CMK (cell line): ENCODE measurements at places on chromosomes 12 and 14.

GRCh38 chr14:22886500-22887259 lies 3.7 kb downstream of the REM2 start:
- no peak for DNase-seq

GRCh38 chr14:102746634-102747438 lies 30.4 kb upstream of the TRAF3 start:
- DNase-seq = no peak

DNA sequence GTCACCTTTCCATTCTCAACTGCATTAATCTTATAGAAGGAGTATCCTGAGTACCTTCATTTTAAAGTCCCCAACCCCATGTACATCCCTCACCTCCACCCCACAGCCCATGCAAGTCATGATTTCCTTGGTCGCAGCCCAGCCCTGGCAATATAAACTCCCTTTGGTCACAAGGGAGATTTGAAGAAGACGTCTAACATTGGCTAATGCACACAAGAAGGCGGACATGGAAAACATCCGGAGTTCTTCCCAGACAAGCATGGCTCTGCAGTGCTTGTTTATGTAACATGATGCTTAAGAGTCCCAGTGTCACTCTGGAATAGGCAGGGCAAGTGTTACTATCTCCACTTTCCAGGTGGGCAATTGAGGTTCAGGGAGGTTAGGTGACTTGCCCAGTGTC lies 277.6 kb downstream of the DPF3 start:
- DNase-seq = no peak

- DNase-seq = no peak
These were observed 81.5 kb downstream of the BHLHE41 start for GRCh38 chr12:26043135-26044006.

GRCh38 chr12:70535896-70536374 lies 101.3 kb downstream of the PTPRB start:
- no peak for DNase-seq

DNA sequence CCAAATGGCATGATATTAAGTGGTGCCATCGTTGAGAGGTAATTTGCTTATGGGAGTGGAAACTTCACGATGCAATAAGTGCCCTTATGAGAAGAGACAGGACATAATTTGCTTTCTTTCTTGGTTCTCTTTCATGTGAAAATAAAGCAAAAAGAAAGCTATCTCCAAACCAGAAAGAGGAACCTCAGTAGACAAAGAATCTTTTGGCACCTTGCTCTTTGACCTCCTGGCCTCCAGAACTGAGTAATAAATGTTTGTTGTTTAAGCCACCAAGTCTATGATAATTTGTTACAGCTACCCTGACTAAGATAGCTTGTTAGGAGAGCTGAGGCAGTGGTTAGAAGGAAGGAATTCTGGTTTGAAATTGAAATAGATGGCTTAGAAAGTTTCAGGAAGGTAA lies 39.6 kb downstream of the CCER1 start:
- no peak for DNase-seq

DNA sequence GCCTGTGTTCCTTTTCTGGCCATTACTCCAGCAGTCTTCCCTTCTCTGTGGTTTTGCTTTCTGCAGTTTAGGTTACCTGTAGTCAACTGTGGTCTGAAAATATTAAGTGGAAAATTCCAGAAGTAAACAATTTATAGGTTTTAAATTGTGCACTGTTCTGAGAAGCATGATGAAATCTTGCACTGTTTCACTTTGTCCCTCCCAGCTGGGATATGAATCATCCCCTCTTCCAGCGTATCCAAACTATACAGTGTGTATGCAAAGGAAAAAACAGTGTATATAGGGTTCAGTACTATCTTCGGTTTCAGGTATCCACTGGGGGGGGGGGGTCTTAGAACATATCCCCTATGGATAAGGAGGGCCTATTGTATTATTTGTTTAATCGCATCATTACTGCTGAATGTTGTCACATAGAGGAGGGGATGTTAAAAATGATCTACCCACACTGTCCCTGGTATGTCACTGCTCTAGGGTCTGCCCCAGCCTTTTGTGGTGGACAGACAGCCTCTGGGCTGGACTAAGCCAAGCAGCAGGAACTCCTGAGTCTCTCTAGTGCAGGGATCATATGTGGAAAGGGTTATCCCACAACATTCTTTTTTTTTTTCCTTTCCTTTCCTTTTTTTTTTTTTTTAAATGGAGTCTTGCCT lies 109.1 kb upstream of the MAX start:
- no peak for DNase-seq

DNA sequence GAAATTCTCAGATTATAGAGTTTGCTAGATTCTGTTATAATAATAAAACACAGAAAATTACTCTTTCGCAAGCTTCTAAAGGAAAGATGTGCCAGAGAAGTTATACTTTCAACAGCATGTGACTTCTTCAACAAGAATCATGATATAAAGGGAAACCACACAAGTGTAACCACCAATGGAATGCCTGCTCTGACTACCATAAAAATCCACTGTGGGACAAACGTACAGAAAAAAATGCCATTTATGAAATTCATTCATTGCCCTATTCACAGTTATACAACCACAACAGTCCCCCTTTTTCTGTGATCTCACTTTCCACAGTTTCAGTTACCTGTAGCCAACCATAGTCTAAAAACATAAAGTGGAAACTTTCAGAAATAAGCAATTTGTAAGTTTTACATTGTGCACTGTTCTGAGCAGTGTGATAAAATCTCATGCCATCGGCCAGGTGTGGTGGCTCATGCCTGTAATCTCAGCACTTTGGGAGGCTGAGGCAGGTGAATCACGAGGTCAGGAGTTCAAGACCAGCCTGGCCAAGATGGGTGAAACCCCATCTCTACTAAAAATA lies 3.2 kb downstream of the CATSPERB start:
- no peak for DNase-seq

- DNase-seq = no peak
These were observed 22.0 kb upstream of the BCL2L14 start for GRCh38 chr12:12048714-12049113.

DNA sequence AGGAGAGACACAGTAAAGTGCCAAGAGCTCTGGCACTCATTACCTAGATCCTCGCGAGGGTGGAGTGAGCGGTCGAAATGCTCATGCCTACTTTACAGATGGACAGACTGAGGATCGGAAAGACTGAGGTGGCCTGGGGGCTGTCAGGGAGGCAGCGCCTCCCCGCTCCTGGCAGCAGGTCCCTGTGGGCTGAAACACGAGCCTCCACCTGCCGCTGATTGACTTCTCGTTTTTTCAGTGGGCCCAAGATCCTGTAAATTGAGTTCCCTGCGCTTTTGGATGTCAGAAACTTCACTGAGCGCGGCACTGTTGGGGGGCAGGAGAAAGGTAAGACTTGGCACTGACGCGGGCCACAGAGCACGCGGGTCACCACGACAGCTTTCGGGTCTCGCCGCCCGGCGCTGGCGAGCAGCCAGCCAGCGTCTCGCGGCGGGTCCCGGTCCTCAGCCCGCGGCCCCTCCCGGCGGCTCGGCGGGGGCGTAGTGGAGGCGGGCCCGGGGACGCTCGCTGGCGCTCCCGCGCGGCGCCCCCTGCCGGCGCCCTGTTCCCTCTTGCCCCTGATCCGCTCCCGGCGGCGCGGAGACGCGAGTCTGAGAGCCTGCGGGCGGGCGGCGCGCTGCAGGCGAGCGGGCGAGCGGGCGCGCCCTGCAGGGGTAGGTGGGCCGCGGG lies 552 bp upstream of the SCN8A start:
- peak; percentile 49 for DNase-seq

- DNase-seq = no peak
These were observed 201.2 kb downstream of the FLRT2 start for GRCh38 chr14:85731186-85731585.

GRCh38 chr12:1046727-1047126 lies 55.7 kb downstream of the ERC1 start:
- DNase-seq = no peak

DNA sequence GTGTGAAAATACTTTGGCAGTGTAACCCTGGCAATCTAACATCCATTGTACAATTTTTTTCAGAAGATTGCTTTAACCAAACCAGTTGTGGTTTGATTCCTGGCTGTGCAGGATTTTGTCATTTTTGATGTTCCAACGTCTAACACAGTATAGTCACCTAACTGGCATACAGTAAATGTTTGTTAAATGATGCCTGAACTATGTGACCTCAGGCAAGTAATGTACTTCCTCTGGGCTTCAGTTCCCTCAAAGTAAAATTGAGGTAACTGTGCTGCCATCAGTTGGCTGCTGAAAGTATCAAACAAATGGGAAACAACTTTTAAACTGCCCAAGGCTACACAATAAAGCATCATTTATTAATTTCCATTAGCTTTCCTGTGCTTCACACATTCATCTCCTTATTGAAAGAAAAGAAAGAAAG lies 4.3 kb downstream of the TM7SF3 start:
- DNase-seq = no peak

DNA sequence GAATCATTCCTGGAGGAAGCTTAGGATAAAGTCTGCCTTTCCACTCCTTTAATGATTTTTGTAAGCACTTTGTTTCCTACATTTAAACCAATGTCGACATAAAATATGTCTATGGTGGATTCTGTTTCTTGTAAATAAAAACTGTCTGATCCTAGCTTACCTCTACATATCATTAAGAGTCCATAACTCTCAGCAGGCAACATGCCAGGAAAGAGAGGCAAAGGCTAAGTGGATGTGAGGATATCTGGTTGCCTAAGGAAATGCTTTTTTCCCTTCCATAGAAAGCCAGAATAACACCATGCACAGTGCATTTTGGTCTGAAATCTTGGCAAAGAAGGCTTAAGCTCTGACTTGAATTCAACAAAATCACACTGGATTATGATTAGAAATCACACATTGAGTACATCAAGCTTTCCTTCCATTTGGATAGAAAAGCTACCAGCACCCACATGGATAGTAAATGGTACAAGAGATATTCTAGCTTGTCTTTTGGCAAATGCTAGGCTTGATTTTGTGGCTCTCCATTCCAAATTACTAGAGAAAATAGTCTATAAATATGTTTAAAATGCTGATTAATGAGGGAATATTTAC lies 57.0 kb upstream of the CNTN1 start:
- DNase-seq = no peak

DNA sequence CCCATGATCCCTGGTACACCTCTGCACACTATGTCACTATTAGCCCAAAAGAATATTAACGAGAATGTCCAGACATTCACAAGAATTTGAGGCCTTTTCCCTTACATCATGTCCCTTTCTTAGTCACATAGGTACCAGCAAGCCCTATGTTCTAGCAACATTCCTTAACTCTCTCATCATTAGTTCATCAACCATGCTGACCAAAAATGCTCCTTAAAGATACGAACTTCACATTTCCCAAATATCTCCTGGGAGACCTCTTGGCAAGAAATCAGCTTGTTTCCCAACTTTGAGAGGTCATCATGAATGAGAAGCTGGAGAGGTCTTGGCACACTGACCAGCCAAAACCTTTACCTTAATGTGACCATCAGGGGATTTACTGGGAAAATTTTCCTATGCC lies 4.6 kb downstream of the SALL2 start:
- no peak for DNase-seq

- no peak for DNase-seq
These were observed 807.8 kb upstream of the TMEM132C start for GRCh38 chr12:127459166-127459565.

- DNase-seq = no peak
These were observed 256.4 kb downstream of the SSPN start for GRCh38 chr12:26451763-26452162.

GRCh38 chr12:128571906-128572810 lies 251.6 kb downstream of the SLC15A4 start:
- DNase-seq = no peak

DNA sequence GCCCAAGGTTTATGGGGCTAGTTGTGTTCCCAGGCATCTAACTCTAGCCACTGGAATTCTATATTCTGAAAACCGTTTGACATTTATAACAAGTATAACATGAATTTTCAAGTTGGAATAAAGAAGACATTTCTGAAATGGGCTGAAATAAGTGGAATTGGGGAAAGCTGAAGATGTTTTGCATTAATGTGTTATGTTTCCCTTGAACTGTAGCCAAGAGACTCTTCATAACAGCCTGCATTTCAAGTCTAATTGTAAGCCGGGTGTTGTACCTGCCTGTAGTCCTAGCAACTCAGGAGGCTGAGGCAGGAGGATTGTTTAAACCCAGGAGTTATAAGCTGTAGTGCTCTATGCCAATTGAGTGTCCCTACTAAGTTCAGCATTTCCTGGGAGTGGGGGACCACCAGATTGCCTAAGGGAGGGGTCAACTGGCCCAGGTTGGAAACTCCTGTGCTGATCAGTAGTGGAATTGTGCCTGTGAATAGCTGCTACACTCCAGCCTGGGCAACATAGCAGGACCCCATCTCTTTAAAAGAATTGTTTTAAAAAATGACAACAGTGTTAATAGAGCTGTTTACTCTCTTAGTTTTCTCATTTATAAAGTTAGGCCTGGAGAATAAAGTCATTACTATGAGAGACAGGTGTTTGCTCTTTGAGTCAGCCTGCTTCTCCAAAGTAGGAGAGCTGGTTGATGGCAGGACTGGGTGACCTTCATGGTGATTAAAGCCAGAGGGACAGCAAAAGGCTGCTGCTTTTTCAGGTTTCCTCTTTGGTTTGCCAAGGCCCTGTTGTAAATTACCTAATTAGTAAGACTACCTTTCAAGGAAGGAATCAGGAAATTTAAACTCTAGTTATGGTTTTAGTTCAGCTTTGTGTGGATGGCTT lies 483.6 kb upstream of the RGS6 start:
- DNase-seq = no peak

DNA sequence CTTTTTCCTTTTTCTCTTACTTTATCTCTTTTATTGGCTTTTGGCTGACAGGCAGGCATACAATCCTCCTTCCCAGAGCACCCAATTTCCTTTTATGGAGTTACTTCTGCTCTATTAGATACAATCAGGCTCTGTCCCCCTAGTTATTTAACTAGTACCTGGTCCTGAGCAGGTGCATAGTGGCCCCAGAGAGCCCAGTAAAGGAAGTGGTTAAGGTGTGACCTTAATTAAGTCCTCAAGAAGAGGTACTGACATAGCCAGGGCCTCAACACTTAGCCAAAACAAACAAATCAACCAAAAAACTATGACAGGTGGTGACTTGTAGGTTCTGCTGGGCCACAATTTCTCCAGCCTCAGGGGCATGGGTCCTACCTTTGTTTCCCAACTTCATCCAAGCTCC lies 82.9 kb downstream of the CCDC60 start:
- no peak for DNase-seq
